Activated CD4-positive, alpha-beta T cell treated with anti-CD3 and anti-CD28 coated beads for 4 hours (primary cell): ENCODE measurements at places on chromosomes 2 and 18.

- no peak for DNase-seq
These were observed 36.9 kb downstream of the CCBE1 start for GRCh38 chr18:59660366-59660765.

- no peak for DNase-seq
These were observed 72.9 kb upstream of the PARD3B start for GRCh38 chr2:204472375-204472774.

DNA sequence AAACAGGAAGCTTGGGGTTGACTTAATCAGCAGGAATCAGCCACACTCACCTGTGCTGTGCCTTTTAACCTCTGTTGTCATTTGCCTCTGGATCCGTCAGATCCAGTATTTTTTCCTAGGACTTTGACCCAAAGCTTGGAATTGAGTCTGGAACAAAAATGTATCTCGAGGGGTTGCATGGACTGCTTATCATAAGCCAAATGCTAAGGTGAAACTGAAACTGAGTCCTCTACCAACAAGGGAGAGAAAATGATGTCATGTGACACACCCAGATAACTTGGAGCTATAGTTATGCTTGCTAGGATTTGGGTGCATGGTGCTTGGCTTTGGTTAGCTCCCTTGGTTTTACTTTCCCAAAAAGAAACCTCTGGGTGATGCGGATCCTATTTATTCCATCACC is 2158.6 kb upstream of the PIK3C3 start:
- DNase-seq = no peak

DNA sequence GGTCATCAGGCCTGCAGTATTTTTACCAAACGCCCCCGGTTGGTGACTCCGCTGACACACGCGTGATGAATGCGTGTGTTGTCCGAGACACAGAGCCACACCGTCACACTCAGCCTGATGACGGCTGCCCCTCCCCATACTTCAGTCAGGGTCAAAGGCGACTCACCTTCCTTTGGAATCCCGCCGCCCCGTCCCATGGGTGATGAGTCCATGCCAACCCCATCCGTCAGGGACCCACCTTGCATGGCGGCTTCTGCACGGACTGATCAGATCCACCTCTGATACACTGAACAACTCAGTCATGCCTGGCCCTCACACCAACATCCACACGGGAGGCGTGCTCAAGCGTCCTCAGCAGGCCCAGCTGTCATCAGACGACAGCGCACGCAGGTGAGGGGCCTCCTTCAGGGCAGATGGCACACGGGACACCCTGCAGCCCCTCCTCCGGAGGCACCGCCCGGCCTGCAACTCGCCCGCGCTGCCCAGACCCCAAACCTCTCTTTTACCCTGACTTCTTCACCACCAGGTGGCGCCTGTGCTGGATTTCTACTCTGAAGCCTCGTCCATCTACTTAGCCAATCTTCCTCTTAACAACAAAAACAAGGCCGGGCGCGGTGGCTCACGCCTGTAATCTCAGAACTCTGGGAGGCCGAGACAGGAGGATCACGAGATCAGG is 89.2 kb downstream of the ZNF516 start:
- DNase-seq = peak; percentile 62

GRCh38 chr18:52481116-52481515 is 141.1 kb downstream of the DCC start:
- DNase-seq = no peak

DNA sequence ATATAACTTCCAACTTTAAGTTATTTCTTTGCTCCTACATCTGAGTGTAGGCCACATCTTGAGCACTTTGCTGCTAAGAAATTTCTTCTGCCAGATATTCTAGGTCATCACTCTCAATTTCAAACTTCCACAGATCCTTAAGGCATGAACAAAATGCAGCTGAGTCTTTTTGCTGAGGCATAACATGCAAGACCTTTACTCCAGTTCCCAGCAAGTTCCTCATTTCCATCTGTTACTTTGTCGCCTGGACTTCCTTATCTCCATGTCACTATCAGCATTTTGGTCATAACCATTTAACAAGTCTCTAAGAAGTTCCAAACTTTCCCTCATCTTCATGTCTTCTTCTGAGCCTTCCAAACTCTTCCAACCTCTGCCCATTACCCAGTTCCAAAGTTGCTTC is 1077.3 kb upstream of the TMEFF2 start:
- no peak for DNase-seq

DNA sequence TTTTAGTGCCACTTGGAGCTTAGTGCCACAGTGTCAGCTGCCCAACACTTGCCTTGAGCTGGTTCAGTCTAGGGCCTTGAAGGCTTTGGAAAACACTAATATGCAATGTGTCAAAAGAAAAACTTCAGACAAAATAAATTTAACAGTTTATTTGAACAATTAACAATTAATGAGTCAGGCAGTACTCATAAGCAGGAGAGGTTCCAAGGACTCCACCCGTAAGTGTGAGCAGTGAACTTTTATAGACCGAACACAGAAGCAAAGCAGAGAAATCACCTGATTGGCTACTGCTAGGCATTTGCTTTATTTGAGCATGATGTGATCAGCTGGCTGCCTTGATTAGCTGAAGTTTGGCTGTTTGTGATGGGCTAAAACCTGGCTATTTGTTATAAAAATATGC is 49.5 kb upstream of the TBC1D8 start:
- no peak for DNase-seq

GRCh38 chr2:142974288-142975024 is 97.0 kb downstream of the KYNU start:
- no peak for DNase-seq

GRCh38 chr2:1769703-1770422 is 25.5 kb upstream of the PXDN start:
- peak; percentile 42 for DNase-seq

DNA sequence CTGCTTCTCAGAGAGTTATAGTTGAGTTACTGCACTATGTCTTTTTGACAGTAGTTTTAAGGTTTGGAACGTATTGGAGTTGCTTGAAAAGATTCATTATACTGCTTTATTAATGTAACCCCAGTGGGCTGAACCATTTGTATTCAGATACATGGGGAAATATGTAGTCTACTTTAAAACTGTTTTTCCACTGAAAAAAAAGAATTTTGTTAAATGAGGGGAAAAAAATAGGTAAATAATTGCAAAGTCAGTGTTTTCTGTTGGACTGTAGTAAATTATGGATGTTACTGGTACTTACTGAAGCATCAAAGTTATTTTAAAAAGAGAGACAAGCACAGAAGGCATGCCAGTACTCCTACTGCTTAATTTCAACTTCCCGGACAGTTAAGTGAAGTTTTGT is 36.4 kb downstream of the ZC3H15 start:
- DNase-seq = no peak

- no peak for DNase-seq
These were observed 227.0 kb upstream of the SMAD7 start for GRCh38 chr18:49177812-49178211.

DNA sequence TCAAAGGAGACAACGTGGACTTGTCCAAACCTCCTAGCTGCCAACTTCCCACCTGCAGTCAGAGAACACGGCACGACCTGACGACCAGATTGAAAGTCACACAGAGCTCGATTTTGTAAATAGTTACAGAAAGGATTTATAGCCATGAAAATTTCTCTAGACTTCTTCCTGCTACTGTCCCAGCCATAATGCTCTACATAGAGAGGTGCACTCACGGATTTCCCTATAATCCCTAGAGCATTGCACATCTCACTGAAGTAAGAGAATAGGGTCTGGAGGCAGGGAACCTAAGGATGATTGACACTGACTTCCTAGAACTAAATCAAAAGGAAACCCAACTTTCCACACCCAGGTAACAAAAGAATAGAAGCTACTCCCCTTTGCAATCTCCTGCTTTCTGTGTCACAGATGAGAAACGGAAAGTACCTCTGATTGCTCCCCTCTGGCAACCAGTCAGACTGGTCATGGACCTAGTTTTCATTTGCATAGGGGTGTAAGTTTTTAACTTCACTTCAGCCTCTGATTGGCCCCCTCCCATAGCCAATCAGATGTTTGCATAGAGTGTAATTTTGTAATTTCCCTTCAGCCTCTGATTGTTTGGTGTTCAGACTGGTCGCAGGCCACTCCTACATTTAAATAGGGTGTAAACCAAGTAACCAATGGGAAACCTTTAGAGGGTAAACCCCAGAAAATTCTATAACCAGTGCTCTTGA is 58.6 kb upstream of the FBXO11 start:
- DNase-seq = no peak

GRCh38 chr2:214730800-214731407 is 78.6 kb downstream of the BARD1 start:
- DNase-seq = no peak

- DNase-seq = no peak
These were observed 190.5 kb downstream of the RND3 start for GRCh38 chr2:150296770-150297546.

- DNase-seq = no peak
These were observed 6.4 kb upstream of the SFTPB start for GRCh38 chr2:85674417-85674816.

DNA sequence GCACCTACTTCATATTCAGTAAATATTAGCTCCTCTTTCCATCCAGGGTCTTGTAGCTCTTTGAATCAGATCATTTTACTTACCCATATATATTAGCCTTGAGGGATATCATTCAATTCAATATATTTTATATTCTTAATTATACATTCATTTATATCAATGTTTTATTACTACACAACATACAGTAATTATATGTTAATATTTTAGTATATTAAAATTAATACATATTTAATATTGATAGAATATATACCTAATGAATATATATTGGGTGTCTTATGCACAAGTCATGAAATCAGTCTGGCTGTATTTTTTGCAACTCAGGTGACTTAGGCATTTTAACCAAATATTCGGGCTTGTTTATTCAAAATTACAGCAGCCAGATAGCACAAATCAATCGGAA is 37.2 kb downstream of the POU3F3 start:
- no peak for DNase-seq

DNA sequence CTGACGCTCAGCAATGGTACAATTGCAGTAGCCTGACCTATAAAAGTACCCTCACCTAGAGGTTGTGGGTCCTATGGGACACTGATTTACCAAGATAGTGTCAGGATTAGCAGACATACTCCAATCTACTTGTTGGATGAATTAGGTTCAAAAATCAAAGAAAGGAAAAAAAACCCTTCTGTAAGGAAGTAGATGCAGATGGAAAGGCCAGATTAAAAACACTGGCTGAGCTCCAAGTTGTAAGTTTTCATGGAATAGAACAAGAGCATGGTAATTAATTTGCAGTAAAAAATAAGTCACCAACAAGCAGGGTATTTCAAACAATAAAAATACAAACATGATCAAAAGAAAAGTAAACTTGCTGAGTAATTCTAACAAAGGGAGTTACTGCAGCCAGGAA is 26.4 kb downstream of the IDH1 start:
- DNase-seq = no peak

- DNase-seq = no peak
These were observed 49.1 kb upstream of the ANKRD62 start for GRCh38 chr18:12044591-12044990.

- no peak for DNase-seq
These were observed 2008.4 kb upstream of the PIK3C3 start for GRCh38 chr18:39946623-39947061.

DNA sequence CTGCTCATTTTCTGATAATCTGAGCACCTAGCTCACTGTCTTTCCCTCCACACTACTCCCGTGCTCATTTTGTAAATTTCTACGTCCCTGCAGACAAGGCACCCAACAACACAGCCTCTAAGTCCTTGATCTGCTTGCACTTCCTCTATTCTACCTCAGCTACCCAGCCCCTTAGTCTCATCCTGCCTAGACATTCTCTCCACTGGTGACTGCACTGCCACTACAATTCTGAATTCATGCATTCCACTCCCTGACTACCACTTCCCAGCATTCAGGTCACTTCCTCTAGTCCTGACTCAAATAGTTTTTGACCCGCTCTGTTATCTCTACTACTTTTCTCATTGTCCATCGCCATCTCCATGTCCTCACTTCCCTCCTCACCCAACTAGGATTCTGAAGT is 155.7 kb downstream of the DYM start:
- no peak for DNase-seq

GRCh38 chr18:48913201-48913600 is 37.6 kb downstream of the SMAD7 start:
- peak; percentile 60 for DNase-seq

DNA sequence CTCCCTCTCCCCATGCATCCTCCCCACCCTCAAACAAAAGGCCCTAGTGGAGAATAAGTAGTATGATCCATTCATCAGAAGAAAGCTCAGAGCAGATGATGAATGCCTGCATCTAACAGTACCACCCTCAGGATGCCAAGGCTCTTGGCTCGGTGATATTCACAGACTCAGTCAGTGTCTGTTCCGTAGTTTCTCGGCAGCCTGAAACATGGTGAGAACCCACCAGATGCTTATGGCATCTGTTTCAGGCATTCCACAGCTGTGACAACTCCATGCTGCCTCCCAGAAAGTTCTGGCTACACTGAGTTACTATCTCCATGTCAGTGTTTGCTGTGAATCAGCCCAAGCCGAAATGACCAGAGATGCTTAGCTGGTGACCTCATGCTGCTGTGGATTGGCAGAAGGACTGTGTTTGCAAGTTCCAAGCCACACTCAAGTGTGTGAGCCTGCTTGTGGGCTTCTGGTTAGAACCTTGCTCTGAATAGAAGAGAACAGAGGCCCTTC is 83.9 kb downstream of the WDSUB1 start:
- no peak for DNase-seq

GRCh38 chr2:180646756-180647155 is 333.6 kb upstream of the UBE2E3 start:
- no peak for DNase-seq

- no peak for DNase-seq
These were observed 56.7 kb downstream of the LBH start for GRCh38 chr2:30287857-30288513.

- DNase-seq = no peak
These were observed 3.7 kb upstream of the ESPNL start for GRCh38 chr2:238096311-238097011.

- no peak for DNase-seq
These were observed 5.8 kb upstream of the ADNP2 start for GRCh38 chr18:80103231-80103630.

DNA sequence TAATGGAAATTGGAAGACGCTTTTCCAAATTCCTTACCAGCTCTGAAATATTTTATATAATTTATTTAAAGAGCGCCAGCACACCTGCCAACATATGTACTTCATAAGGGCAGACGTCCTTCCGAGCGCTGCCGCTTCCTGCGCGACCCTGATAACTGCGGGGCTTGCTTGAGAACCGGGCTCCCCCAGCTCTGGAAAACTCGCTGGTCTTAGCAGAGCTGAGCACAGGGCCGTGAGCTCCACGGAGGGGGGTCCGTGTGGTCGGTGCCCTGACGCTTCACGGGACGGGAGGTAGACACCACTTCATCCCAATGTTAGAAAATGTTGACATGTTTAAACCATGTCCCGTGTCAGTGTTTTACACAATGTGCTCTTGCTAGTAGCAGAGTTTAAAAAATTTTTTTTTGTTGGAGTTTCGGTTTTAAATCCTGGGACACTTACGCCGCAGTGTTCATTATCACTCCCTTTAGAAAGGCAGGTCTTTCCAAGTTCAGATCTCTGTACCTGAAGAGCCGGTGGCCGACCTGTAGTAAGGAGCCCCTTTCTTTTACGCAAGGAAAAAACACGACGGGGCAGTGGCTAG is 1.6 kb downstream of the NFATC1 start:
- no peak for DNase-seq

GRCh38 chr2:240915526-240916341 is 9.6 kb downstream of the CROCC2 start:
- no peak for DNase-seq

GRCh38 chr2:237868631-237869342 is 9.4 kb downstream of the RAMP1 start:
- DNase-seq = no peak

GRCh38 chr18:77548790-77549420 is 299.3 kb downstream of the GALR1 start:
- DNase-seq = no peak
